ENCODE measurements at places on chromosomes 16 and 17. TPM values are rescaled to one million over a fixed set of nuclear protein-coding genes. Genes with fewer than 3 reads are reported as not detected.

Gene TMEM238L
- not detected for total RNA-seq

Gene KRT13
- 0.62 TPM for total RNA-seq

Gene ASPA
- total RNA-seq = 41.6 TPM

Gene TMEM235
- total RNA-seq = not detected

Gene EPOP
- 1.5 TPM for total RNA-seq

Gene FOXJ1
- total RNA-seq = 0.40 TPM

Gene ATP2A1
- total RNA-seq = 0.89 TPM

Gene OSGIN1
- total RNA-seq = 11.5 TPM

Gene SMARCE1
- total RNA-seq = 115 TPM

Gene TMC8
- 12.5 TPM for total RNA-seq

Gene PNMT
- 1.3 TPM for total RNA-seq

Gene PRSS33
- total RNA-seq = not detected

Gene KIF18B
- total RNA-seq = 0.40 TPM

Gene CDT1
- total RNA-seq = 0.76 TPM

Gene KRTAP3-1
- not detected for total RNA-seq

Gene UTS2R
- total RNA-seq = not detected

Gene MAP2K6
- total RNA-seq = 7.7 TPM

Gene LUC7L3
- total RNA-seq = 229 TPM

Gene ZNF207
- 169 TPM for total RNA-seq

Gene KRT12
- total RNA-seq = not detected

Gene KCNJ18
- total RNA-seq = not detected

Gene ZNF594
- 16.5 TPM for total RNA-seq

Gene CD68
- 83.0 TPM for total RNA-seq

Gene CRYBA1
- not detected for total RNA-seq
